CD4-positive, CD25-positive, alpha-beta regulatory T cell (primary cell): ENCODE measurements at places on chromosomes 12 and 14. TPM values are rescaled to one million over a fixed set of nuclear protein-coding genes. Genes with fewer than 3 reads are reported as not detected.

Gene ZFHX2
- total RNA-seq = 0.42 TPM

Gene BCAT1
- 3.0 TPM for total RNA-seq

Gene PTGES3
- total RNA-seq = 128 TPM

Gene SPIC
- total RNA-seq = not detected

Gene SLC41A2
- total RNA-seq = 4.7 TPM

Gene LBHD2
- total RNA-seq = not detected

Gene PEX5
- total RNA-seq = 17.6 TPM

- H3K4me1 ChIP-seq = peaks cover 11% of the 10 kb centered on the region
- DNase-seq = no peak
- no peak overlapping the region for H3K4me3 ChIP-seq
- no peak overlapping the region for H3K27ac ChIP-seq
These were observed 3.1 kb upstream of the TXNRD1 start for GRCh38 chr12:104212516-104212915.

DNA sequence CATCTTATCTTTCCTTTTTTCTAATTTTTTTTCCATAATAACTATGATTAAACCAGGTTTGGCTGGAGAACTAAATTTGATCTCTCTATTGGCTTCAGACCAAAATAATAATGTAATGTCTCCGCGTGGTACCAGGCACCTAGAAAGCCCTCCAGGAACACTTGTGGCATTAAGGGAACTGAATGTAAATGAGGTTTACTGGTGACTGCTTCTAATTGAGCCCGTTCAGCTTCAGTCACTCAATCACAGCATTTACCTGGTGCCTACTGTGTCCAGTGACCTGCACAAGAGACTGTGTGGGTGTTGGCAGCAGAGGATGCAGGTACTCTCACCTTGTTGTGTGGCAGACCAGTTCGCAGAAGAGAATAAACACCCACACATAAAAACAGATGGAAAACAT is 302.5 kb downstream of the DPF3 start:
- peaks cover 39% of the 10 kb centered on the region for H3K4me1 ChIP-seq
- no peaks in the 10 kb centered on the region for H3K36me3 ChIP-seq

DNA sequence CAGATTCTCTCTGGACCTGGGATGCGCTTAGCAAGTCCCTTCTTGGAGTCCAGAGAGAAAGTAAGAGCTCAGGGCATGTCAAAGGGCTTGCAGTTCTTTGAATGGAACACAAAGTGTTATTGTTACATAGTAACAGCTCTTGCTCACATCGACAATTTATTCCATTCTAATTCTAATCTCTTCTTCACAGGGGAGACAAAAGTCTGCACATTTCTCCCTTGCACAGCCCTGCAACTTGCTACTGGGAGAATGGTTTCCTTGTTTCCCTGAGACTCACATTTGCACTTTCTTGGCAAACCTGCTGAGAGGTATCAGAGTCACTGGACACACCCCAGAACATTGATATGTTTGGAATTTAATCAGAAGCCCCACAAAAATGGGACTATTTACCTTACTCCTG is 209.9 kb upstream of the IGF1 start:
- DNase-seq = no peak
- H3K27me3 ChIP-seq = no peaks in the 10 kb centered on the region
- H3K4me1 ChIP-seq = no peaks in the 10 kb centered on the region
- H3K4me3 ChIP-seq = no peak overlapping the region
- H3K27ac ChIP-seq = no peak overlapping the region

DNA sequence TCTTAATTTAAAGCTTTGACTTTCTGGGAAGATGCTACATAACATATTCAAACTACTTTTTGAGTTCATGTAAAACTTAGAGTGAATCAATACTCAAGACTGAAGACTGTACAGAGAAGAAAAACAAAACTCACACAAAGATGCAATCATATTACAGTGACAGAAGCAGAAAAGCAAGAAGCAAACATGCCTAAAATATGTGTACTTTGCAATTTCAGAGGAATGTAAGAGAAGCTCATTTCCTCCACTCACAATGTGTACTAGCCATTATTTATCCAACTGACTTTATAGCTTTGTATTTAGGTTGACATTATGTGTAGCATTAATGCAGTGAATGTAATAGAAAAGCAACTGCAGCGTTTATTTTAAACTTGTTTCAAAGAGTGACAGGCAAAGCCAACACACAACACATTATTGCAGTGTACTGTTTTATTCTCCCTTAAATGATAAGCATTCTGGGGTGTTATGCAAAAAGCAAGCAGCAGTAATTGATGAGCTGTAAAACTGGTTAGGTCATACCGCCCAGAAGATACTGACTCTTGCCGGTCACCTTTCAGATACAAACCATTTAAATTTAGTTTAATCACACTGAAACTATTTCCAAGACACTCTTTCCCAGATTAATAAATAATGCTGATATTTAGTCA is 88.2 kb upstream of the PAWR start:
- no peaks in the 10 kb centered on the region for H3K4me1 ChIP-seq
- no peaks in the 10 kb centered on the region for H3K27me3 ChIP-seq
- DNase-seq = no peak
- no peak overlapping the region for H3K4me3 ChIP-seq

- DNase-seq = no peak
- H3K27ac ChIP-seq = no peak overlapping the region
- H3K4me1 ChIP-seq = no peaks in the 10 kb centered on the region
- no peak overlapping the region for H3K4me3 ChIP-seq
- H3K27me3 ChIP-seq = no peaks in the 10 kb centered on the region
These were observed 111.9 kb upstream of the DDHD1 start for GRCh38 chr14:53265025-53265424.

- H3K36me3 ChIP-seq = no peaks in the 10 kb centered on the region
- H3K27me3 ChIP-seq = no peaks in the 10 kb centered on the region
- H3K27ac ChIP-seq = no peak overlapping the region
- DNase-seq = no peak
These were observed 86.8 kb downstream of the NUAK1 start for GRCh38 chr12:106051853-106052531.

GRCh38 chr12:25121916-25122315 is 73.0 kb downstream of the DNAI7 start:
- DNase-seq = no peak
- H3K27me3 ChIP-seq = no peaks in the 10 kb centered on the region
- H3K27ac ChIP-seq = no peak overlapping the region
- H3K4me3 ChIP-seq = no peak overlapping the region

DNA sequence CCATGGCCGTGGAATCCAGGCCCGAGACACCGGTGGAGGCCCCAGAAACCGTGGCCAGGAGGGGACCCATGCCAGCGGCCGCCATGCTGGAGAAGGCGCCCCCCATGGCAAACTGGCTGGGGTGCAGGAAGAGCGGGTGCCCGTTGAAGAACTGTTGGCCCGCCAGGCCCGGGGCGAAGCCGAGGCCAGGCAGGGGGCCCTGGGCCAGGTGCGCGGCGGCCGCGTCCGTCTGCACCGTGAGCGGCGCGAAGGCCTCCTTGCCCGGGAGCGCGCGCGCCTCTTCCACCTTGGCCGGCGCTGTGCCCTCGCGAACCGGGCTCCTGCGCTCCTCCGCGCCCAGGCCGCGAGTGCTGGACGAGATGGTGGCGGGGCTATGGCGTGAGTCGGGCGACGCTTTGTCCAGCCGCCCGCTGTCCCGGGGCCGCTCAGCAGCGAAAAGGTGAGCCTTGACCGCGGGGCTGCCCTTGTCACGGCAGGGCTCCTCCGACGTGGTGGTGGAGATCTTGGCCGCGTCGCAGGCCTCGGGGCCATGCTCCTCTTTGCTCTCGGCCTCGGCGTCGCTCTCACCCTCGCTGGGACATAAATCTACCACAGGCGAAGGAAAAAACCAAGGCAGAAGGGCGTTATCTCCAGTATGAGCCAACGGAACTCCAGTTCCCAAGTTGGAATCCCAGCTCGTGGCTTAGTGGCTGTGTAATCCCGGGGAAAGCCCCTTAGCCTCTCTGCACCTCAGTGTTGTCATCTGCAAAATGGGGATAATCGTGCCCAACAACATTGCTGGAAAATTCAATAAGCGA is 9.5 kb downstream of the TBX3 start:
- peaks cover 33% of the 10 kb centered on the region for H3K27me3 ChIP-seq
- no peaks in the 10 kb centered on the region for H3K36me3 ChIP-seq
- no peak for DNase-seq
- no peak overlapping the region for H3K4me3 ChIP-seq
- H3K4me1 ChIP-seq = no peaks in the 10 kb centered on the region

DNA sequence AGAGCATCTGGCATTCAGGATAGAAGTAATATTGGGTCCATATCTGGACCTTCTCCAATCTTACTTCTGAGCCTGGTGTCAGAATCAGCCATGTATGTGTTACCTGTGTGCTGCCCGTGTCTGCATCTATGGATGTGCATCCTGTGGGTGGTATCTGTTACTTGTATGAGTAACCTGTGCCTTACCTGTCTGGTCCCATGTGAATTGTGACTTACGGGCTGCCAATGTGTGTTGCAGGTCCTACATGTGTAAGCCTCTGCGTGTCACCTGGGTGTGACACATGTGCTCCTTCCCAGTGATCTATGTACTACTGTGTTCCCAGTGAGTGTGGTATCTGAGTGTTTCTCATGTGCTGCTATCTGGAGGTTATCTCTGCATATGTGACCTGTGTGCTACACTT is 208.4 kb downstream of the ADGRD1 start:
- no peaks in the 10 kb centered on the region for H3K4me1 ChIP-seq
- no peaks in the 10 kb centered on the region for H3K36me3 ChIP-seq
- no peak overlapping the region for H3K4me3 ChIP-seq
- DNase-seq = no peak

- DNase-seq = no peak
- no peaks in the 10 kb centered on the region for H3K36me3 ChIP-seq
These were observed 122.6 kb downstream of the RAD51B start for GRCh38 chr14:67942080-67942710.

- no peaks in the 10 kb centered on the region for H3K27me3 ChIP-seq
- DNase-seq = no peak
- no peaks in the 10 kb centered on the region for H3K36me3 ChIP-seq
- no peak overlapping the region for H3K4me3 ChIP-seq
These were observed 17.8 kb upstream of the HHIPL1 start for GRCh38 chr14:99627100-99627499.

GRCh38 chr12:107891967-107892366 is 117.5 kb downstream of the ASCL4 start:
- H3K4me3 ChIP-seq = no peak overlapping the region
- no peak overlapping the region for H3K27ac ChIP-seq
- H3K4me1 ChIP-seq = no peaks in the 10 kb centered on the region

DNA sequence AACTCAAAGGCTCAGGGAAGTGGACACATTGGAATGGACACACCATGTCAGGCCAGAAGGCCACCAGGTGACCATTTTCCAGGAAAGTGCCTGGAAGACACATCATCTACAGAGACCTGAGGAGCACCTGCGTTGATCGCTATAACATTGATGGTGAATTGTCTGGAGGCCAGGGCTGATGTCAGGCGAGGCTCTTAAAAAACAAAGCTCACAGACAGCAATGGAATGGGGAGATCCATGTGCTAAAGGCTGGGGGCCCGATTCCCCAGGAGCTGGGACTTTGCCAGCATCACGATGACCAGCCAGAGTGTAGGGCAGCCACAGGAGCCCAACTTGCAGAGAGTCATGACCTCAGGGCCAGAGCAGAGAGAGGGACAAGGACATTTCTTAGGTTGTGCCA is 30.3 kb downstream of the DIO3 start:
- no peaks in the 10 kb centered on the region for H3K36me3 ChIP-seq
- H3K4me1 ChIP-seq = peaks cover 6% of the 10 kb centered on the region
- DNase-seq = no peak

DNA sequence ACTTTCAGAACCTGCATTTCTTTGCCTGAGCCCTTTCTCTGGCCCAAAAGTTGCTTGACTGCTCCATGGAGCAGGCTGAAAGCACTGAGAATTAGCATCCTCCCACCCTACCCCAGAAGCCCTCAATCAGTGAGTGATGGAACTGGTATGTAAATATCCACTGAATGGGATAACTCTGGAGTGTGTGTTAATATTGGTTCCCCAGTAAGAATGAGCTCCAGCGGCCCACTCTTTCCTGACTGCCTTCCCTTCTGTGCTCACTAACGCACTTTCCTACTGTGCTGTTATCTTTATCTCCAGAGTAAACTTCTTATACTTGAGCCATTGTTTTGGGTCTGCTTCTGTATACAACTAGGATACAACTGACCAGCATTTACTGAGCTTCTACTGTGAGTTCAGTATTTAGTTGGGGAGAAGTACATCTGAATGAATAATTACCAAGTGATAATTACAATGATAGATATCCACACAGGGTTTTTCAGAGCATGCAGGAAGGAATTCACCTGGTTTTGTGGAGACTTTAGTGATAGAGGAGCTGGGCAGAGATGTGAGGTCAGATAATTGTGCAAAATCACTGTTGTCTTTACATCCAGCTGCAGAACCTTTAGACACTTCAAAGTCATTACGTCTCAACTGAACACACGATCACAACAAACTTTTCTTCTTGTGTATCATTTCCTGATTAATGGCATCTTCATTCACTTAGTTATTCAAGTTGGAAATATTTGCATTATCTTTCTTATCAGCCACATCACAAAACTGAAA is 149.2 kb upstream of the BTG1 start:
- H3K36me3 ChIP-seq = no peaks in the 10 kb centered on the region
- DNase-seq = no peak
- H3K27me3 ChIP-seq = no peaks in the 10 kb centered on the region
- no peak overlapping the region for H3K27ac ChIP-seq

DNA sequence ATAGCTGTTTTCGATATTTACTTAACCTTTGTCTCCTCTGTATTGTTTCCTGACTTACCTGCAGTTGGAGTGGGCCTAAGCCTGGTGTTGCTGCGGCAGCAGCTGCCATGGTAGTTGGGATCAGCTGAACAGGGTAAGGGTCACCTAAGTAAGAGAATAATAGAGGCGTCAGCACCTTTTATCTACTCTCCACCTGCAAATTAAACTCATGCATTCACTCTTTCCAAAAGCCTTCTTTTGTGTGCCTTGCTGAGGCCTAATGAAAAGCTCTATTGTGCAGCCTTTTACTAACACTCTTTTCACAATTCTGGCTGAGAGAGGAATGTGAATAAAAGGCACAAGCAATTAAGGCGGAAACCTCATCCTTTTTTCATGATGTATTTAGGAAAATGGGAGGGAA is 308.7 kb downstream of the SOX5 start:
- H3K27ac ChIP-seq = no peak overlapping the region
- no peaks in the 10 kb centered on the region for H3K36me3 ChIP-seq
- H3K27me3 ChIP-seq = no peaks in the 10 kb centered on the region
- H3K4me1 ChIP-seq = no peaks in the 10 kb centered on the region
- DNase-seq = no peak
- H3K4me3 ChIP-seq = no peak overlapping the region

GRCh38 chr12:110841007-110841406 is 5.8 kb upstream of the CCDC63 start:
- DNase-seq = no peak
- no peak overlapping the region for H3K4me3 ChIP-seq
- no peaks in the 10 kb centered on the region for H3K36me3 ChIP-seq
- H3K27ac ChIP-seq = no peak overlapping the region
- peaks cover 13% of the 10 kb centered on the region for H3K27me3 ChIP-seq

DNA sequence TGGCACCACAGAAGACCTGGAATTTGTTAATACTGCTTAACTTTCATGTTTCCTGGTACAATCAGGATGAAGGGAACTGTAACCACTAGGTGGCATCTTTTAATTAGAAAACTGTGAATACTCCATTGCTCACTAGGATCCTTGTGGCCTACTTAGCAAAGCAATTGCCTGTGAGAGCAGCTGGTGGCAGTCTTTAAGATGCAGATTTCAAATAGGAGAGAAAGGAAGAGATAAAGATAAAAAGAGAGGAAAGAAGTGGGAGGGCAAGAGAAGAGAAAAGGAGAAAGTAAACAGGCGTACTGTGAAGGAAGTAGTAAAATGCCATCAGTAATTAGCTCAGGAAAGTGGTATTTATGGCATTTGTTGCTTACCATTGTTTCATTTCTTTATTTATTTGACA is 114.5 kb downstream of the RAD51B start:
- no peak overlapping the region for H3K4me3 ChIP-seq
- H3K4me1 ChIP-seq = peaks cover 6% of the 10 kb centered on the region
- H3K36me3 ChIP-seq = no peaks in the 10 kb centered on the region
- no peak overlapping the region for H3K27ac ChIP-seq
